Heart right ventricle (tissue), 16 donors: ENCODE measurements at places on chromosomes 1 and 21. TPM values are rescaled to one million over a fixed set of nuclear protein-coding genes. Genes with fewer than 3 reads are reported as not detected.
A peak's percentile ranks its signal among the peaks of the same experiment; 100 is the strongest.

DNA sequence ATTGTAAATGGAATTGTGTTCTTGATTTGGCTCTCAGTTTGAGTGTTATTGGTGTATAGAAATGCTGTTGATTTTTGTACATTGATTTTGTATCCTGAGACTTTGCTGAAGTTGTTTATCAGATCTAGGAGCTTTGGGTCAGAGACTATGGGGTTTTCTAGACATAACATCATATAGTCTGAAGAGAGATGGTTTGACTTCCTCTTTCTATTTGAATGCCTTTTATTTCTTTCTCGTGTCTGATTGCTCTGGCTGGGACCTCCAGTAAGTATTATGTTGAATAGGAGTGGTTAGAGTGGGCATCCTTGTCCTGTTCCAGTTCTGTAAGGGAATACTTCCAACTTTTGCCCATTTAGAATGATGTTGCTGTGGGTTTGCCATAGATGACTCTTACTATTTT is 39.1 kb upstream of the ANGPTL1 start:
- H3K27me3 ChIP-seq, result no peaks in the 10 kb centered on the region
- no peak overlapping the region for H3K27ac ChIP-seq
- no peaks in the 10 kb centered on the region for H3K4me1 ChIP-seq
- H3K36me3 ChIP-seq, result peaks cover 15% of the 10 kb centered on the region

GRCh38 chr1:69413129-69413528 is 154.6 kb upstream of the LRRC7 start:
- no peak for DNase-seq
- no peaks in the 10 kb centered on the region for H3K36me3 ChIP-seq

DNA sequence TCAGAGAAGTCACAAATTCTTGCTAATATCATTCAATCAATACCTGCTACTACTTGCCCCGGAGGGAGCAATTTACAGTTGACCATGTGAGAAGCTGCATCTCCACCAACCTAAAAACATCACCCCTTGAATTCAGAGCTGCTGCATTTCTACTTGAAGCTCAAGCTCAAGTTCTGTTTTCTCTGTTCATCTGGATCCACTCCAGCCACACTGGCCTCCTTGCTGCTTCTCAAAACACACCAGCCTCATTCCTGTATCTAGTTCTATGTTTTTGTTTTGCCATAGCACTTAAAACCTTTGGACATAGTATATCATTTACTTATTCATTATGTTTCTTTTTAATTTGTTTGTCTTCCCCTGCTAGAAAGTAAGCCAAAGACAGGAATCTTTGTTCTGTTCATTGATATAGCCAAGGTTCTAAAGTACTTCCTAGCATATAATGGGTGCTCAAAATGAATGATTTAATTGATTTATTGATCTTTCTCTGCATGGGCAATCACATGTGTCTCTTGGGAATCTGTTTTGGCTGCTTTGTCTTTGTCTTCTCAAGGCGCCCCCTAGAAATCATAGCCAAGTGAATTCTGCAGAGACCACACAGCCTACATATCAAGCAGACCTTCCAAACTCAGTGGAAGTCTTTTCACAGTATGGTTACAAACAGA is 23.6 kb downstream of the SYF2 start:
- no peak for DNase-seq
- no peaks in the 10 kb centered on the region for H3K4me1 ChIP-seq
- H3K36me3 ChIP-seq, result no peaks in the 10 kb centered on the region

- H3K36me3 ChIP-seq, result no peaks in the 10 kb centered on the region
- peak; percentile 70 for DNase-seq
- H3K27me3 ChIP-seq, result peaks cover 46% of the 10 kb centered on the region
- H3K4me1 ChIP-seq, result no peaks in the 10 kb centered on the region
Measured at GRCh38 chr1:180252638-180253536, 22.8 kb downstream of the LHX4 start.

DNA sequence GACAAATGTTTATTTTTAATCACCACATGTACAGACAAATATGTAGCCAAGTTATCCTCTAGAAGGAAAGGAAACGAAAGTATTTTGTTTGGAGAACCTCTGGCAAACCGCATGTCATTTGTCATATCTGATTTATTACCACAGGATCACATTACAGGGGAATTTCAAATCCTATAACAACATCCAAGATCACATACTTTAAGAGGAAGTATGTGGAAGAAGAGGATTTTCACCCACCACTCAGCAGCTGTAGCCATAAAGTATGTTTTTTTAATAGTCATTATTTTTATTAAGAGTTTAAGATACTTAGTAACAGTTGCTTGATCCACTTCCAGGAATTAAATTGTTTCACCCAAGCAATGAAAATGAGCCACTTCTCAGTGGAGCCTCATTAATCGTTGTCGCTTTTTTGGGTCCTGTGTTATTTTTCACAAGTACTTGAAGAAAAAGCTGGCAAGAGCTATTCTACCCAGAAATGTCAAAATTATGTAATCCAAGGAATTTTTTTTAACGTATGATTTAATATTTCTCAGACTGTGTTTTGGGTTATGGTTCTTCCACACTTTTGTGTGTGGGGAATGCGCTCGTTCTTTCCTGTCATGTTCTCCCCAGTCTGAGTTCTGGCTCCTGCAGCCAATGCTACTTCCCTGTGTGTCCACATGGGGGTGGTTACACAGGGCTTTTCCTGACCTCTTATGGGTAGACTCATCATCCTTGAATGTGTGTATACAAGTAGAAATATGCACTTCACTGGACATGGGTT is 6.9 kb downstream of the SERTAD4 start:
- no peaks in the 10 kb centered on the region for H3K36me3 ChIP-seq
- DNase-seq, result no peak
- H3K27me3 ChIP-seq, result no peaks in the 10 kb centered on the region
- H3K27ac ChIP-seq, result peak overlapping the region; percentile 96
- H3K4me1 ChIP-seq, result peaks cover 16% of the 10 kb centered on the region
- no peak overlapping the region for H3K4me3 ChIP-seq

GRCh38 chr1:229127301-229127700 is 143.6 kb upstream of the RAB4A start:
- H3K4me3 ChIP-seq, result no peak overlapping the region
- no peaks in the 10 kb centered on the region for H3K27me3 ChIP-seq
- DNase-seq, result no peak
- H3K27ac ChIP-seq, result no peak overlapping the region
- no peaks in the 10 kb centered on the region for H3K4me1 ChIP-seq
- H3K36me3 ChIP-seq, result no peaks in the 10 kb centered on the region

- no peak overlapping the region for H3K27ac ChIP-seq
- no peak for DNase-seq
- H3K27me3 ChIP-seq, result no peaks in the 10 kb centered on the region
- no peaks in the 10 kb centered on the region for H3K36me3 ChIP-seq
- no peaks in the 10 kb centered on the region for H3K4me1 ChIP-seq
Measured at GRCh38 chr1:221765527-221765926, 23.6 kb upstream of the DUSP10 start.

GRCh38 chr1:175250027-175250426 is 57.5 kb upstream of the KIAA0040 start:
- no peak for DNase-seq
- no peaks in the 10 kb centered on the region for H3K36me3 ChIP-seq
- no peaks in the 10 kb centered on the region for H3K27me3 ChIP-seq

GRCh38 chr1:157415661-157416060 is 136.7 kb downstream of the FCRL5 start:
- no peak overlapping the region for H3K27ac ChIP-seq
- no peak for DNase-seq
- H3K4me1 ChIP-seq, result no peaks in the 10 kb centered on the region

GRCh38 chr1:11204396-11205190 is 15.4 kb downstream of the ANGPTL7 start:
- no peak for DNase-seq
- H3K36me3 ChIP-seq, result no peaks in the 10 kb centered on the region
- peaks cover 9% of the 10 kb centered on the region for H3K4me1 ChIP-seq
- H3K27ac ChIP-seq, result no peak overlapping the region
- H3K4me3 ChIP-seq, result no peak overlapping the region

GRCh38 chr1:6180268-6180706 is at the start of gene CHD5:
TSS of gene CHD5 (minus strand) at chr1:6180321. CDS start at chr1:6180023, 298 bp downstream.
- no peak within 1 kb of the TSS for H3K27ac ChIP-seq
- peaks cover 18% of the 10 kb centered on the region for H3K4me1 ChIP-seq
- H3K27me3 ChIP-seq, result peaks cover 54% of the 10 kb centered on the region
- peak within 1 kb of the TSS; percentile 43 for H3K4me3 ChIP-seq

GRCh38 chr1:50251702-50252101 is 143.0 kb downstream of the ELAVL4 start:
- no peaks in the 10 kb centered on the region for H3K36me3 ChIP-seq
- no peaks in the 10 kb centered on the region for H3K4me1 ChIP-seq
- no peak overlapping the region for H3K27ac ChIP-seq
- DNase-seq, result no peak
- no peak overlapping the region for H3K4me3 ChIP-seq

- H3K27ac ChIP-seq, result no peak overlapping the region
- no peak for DNase-seq
- no peak overlapping the region for H3K4me3 ChIP-seq
Measured at GRCh38 chr1:165862448-165862847, 35.0 kb downstream of the UCK2 start.

DNA sequence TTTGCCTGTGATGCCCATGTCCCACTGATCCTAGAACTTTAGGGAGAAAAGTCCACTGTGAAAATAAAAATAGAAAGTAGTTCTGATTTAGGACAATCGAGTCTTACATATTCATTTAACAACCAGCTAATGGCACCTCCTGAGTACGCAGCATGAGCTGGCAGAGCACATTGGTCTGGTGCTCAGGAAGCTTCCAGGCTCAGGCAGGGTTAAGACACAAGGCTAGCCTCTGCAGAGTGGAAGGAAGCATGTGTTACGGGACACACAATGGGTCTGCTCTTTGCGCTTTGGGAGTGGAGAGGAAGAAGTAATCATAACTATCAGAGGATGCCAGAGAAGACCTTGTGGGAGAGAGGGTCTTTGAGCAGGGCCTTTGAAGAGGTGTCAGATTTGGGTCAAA is 4.2 kb upstream of the KLHDC8A start:
- no peak overlapping the region for H3K4me3 ChIP-seq
- no peak overlapping the region for H3K27ac ChIP-seq
- no peaks in the 10 kb centered on the region for H3K36me3 ChIP-seq
- peaks cover 14% of the 10 kb centered on the region for H3K27me3 ChIP-seq

DNA sequence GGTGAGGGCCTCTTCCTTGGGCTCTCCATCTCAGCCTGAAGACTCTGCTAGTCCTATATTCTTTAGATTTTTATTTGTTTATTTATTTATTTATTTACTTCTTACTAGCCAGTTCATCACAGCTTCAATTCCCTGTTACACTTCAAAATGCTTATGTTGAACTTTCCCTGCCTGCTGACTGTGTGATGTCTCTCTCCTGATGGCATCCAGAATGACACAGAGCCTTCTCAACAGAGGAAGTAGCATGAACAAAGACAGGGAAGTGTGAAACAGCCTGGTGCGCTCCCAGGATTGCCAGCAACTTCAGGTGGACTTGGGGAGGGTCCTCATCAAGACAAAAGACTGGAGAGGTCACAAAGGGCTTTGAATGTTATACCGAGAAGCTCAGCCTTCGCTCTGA is 4.3 kb upstream of the IPO13 start:
- H3K4me3 ChIP-seq, result no peak overlapping the region
- H3K4me1 ChIP-seq, result peaks cover 10% of the 10 kb centered on the region
- no peaks in the 10 kb centered on the region for H3K36me3 ChIP-seq
- no peak for DNase-seq
- no peak overlapping the region for H3K27ac ChIP-seq
- no peaks in the 10 kb centered on the region for H3K27me3 ChIP-seq

- DNase-seq, result no peak
- H3K27ac ChIP-seq, result no peak overlapping the region
- H3K4me1 ChIP-seq, result peaks cover 26% of the 10 kb centered on the region
- H3K27me3 ChIP-seq, result no peaks in the 10 kb centered on the region
- H3K36me3 ChIP-seq, result no peaks in the 10 kb centered on the region
Measured at GRCh38 chr1:8171751-8172464, 145.8 kb upstream of the ERRFI1 start.

GRCh38 chr1:52659851-52660596 is 27.1 kb downstream of the SHISAL2A start:
- no peak for DNase-seq
- H3K27ac ChIP-seq, result no peak overlapping the region
- H3K27me3 ChIP-seq, result no peaks in the 10 kb centered on the region

DNA sequence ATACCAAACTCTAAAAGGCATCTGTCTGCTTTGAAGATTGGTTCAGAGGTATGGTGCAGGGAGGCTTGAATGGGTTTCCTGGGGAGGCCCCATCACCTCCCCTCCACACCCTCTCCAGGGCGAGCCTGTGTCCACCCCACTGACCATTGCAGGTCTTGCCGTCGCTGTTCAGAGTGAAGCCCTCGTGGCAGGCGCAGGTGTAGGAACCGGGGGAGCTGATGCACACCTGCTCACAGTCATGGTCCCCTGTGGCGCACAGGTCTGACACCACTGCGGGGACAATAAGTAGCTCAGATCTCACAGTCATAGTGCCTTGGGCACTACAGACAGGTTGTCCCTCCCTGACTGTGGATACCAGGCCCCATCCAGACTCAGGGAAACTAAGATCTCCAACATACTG is 6.7 kb downstream of the MATN1 start:
- H3K36me3 ChIP-seq, result no peaks in the 10 kb centered on the region
- H3K27ac ChIP-seq, result no peak overlapping the region
- H3K27me3 ChIP-seq, result no peaks in the 10 kb centered on the region
- DNase-seq, result no peak

DNA sequence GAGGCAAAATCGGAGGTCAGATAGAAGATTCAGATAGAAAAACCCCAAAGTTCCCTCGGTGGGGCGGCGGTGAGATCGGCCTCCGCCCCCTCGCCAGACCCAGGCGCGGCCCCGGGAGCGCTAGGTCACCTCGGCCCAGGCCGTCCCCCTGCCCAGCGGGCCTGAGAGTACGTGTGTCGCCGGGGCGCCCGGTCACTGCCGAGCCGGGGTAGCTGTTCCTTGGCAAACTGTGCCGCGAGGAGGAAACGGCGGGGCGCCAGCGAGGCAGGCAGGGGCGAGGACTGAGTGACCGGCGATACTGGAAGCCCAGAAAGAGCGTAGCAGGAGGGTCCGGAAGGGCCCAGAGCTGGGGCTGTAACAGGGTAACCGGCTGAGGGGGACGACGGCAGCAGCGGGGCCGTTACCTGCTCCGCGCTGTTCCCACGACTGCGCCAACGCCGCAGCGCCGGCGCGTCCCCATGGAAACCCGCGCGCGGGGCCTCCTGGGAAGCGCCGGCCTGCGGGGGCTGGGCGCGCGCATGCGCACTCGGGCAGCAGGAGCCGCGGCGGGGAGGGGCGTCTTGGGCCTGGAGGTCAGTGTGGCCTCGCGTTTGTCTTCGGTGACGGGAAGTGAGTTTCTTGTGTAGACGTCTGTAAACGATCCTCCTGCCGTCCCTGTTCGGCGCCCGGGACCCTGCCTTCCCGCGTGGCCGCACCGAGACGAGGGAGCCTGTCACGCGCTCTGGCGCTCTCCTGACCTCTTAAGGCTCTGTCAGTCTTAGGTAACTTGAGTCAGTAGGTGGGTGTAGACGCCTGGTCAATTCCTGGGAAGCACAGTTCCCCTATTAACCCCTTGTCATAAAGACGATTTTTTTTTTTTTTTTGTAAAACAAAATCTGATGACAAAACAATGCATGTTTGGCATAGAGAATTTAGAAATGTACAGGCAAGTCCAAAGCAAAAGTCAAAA is at the start of gene LCA5L:
Gene LCA5L (minus strand): TSS at position 458 of the 949 bp plus-strand sequence. CDS start 17,285 bp downstream, outside the sequence.
- H3K4me1 ChIP-seq, result peaks cover 18% of the 10 kb centered on the region
- H3K27ac ChIP-seq, result peak within 1 kb of the TSS; percentile 85
- DNase-seq, result peak; percentile 96
- H3K36me3 ChIP-seq, result no peaks in the 10 kb centered on the region
- H3K27me3 ChIP-seq, result no peaks in the 10 kb centered on the region

- DNase-seq, result no peak
- no peaks in the 10 kb centered on the region for H3K36me3 ChIP-seq
- H3K4me1 ChIP-seq, result no peaks in the 10 kb centered on the region
- H3K27ac ChIP-seq, result no peak overlapping the region
Measured at GRCh38 chr1:109275706-109276345, 7.1 kb downstream of the PSRC1 start.

Gene ADAM30
- not detected for total RNA-seq

Gene GPA33
- total RNA-seq, result 0.15 TPM

Gene TAL1
- total RNA-seq, result 3.9 TPM

Gene MAP3K6
- total RNA-seq, result 28.2 TPM

Gene TRAF3IP3
- total RNA-seq, result 0.92 TPM

Gene NR0B2
- total RNA-seq, result 11.0 TPM

Gene PPM1J
- 7.0 TPM for total RNA-seq
